ENCODE measurements at places on chromosomes 11 and 22.

DNA sequence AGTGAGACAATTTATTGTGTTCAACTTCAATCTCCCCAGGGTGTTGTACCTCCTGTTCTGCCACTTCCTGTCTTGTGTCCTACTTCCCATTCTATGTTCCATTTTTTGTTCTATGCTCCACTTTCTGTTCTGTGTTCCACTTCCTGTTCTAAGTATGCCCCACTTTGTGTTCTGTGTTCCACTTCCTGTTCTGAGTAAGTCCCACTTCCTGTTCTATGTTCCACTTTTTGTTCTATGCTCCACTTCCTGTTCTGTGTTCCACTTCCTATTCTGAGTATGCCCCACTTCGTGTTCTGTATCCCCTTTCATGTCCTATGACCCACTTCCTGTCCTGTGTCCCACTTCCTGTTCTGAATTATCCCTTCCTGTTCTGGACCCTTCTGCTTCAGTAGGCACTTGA, 732.7 kb downstream of the TBC1D22A start:
- no peak for DNase-seq

GRCh38 chr11:119153049-119153818, 4.4 kb downstream of the ABCG4 start:
- DNase-seq, result no peak

DNA sequence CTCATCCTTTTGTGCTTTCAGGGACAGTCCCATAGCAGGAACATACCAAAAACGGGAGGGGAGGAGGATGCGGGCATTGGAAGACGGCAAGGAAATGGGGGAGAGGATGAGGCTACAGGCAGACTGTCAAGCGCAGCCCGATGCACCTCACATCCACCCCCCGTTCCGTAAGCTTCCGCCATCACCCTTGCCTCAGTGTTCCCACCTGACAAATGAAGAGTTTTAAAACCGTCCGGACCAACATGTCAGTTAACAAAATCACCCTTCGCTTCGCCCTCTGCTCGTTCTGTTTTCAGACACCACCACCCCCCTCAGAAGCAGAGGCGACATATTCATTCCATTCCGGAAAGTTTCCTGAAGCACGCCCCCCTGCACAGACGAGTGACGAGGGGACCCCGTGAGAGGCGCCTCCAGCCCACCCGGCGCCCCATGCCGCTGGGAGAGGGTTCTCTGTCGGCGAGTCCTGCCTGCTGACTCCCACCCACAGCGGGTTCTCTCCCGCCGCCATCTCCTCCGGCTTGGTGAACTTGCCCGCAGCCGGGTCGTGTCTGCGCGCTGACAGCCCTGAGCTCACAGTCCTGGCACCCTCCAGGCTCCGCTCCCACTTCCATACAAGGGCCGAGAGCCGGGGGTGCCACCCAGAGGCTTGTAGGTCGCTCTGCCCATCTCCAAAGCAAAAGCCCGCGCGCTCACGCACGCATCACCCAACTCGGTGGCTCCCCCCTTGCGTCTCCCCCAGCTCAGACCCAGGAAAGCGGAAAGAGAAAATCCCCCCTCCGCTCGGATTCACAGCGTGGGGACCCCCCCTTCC, 1.5 kb downstream of the IGSF9B start:
- no peak for DNase-seq

DNA sequence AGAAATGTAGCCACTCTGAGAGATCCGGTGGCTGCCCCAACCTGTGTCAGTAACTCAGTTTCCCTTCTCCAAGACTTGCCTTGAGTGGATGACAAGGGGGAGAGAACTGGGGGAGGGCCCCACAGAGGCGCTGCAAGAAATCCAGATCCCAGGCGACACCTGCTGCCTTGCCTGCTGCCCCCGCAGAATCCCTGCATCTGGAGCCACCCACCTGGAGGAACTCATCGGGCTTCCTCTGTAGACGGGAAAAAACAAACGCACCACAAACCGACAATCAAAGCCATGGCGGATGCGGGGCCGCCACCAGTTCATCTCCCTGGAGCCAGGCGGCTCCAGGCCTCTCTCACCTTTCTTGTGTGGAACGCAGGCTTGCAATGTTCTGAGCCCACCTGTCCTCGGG, 40.2 kb downstream of the MACROD1 start:
- no peak for DNase-seq

- DNase-seq, result peak; percentile 45
These were observed 993 bp downstream of the RELA start for GRCh38 chr11:65661599-65662246.

GRCh38 chr11:92070026-92070889, 154.4 kb upstream of the FAT3 start:
- no peak for DNase-seq

- DNase-seq, result no peak
These were observed 6.5 kb downstream of the STIP1 start for GRCh38 chr11:64192434-64192833.

DNA sequence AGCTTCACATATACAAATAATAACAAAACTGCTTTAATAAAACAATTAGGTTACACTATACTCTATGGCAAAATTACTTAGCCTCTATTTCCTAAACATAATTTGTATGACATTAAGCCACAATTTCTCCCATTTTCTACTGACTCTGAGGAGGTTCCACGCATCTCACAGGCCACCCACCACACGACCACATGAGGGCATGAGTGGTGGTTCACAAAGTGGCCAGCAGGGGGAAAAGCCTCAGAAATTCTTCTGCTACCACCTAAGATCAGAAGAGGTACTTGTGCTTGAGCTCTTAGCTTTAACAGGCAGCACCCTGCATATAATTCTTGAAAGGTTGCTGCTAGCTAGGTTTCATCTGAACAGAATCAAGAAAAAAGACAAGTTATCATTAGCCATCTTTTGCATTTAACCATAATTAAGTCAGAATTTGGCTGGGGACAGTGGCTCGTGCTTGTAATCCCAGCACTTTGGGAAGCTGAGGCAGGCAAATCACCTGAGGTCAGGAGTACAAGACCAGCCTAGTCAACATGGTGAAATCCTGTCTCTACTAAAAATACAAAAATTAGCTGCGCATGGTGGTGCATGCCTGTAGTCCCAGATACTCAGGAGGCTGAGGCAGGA, 7.7 kb downstream of the LPXN start:
- DNase-seq, result peak; percentile 68

- no peak for DNase-seq
These were observed 85.6 kb upstream of the EED start for GRCh38 chr11:86158704-86159580.

GRCh38 chr11:79418241-79418640, 22.6 kb downstream of the TENM4 start:
- no peak for DNase-seq

DNA sequence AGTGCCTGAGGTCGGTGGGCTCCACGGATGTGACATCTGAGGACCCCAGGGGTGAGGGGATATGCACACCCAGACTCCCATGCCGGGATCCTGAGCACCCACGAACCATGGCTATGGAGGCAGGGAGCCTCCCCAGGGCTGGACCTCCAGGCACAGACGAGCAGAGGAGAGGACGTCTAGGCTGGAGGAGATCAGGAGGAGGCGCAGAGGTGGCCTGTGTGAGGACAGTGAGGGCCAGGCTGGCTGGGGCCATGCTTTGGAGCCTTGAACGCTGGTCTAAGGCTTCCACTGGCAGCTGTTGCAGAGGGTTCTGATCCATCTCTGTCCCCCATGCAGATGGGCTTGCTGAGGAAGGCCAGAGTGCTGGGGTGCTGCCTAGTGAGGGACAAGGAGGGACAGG, 29.0 kb downstream of the FGF4 start:
- DNase-seq, result no peak

GRCh38 chr11:1077417-1078119, 2.9 kb downstream of the MUC2 start:
- peak; percentile 50 for DNase-seq
